Hepatocyte (in vitro differentiated cells): ENCODE measurements at places on chromosomes 2 and 18. TPM values are rescaled to one million over a fixed set of nuclear protein-coding genes. Genes with fewer than 3 reads are reported as not detected.

The FAM237A gene
- polyA plus RNA-seq: not detected in 2 replicates

The TRIM43 gene
- polyA plus RNA-seq: not detected in 2 replicates

The BCL2L11 gene
- polyA plus RNA-seq: 12.3 and 13.0 TPM in 2 replicates

The ATG16L1 gene
- 15.7 and 16.6 TPM in 2 replicates for polyA plus RNA-seq

The CFC1 gene
- 16.9 and 28.4 TPM in 2 replicates for polyA plus RNA-seq

The CNDP1 gene
- polyA plus RNA-seq: 0.23 and 0.74 TPM in 2 replicates

The RNU2-63P gene
- polyA plus RNA-seq: 1.4 and 1.5 TPM in 2 replicates

The DNAH7 gene
- 0.29 and 0.51 TPM in 2 replicates for polyA plus RNA-seq

The OTOF gene
- 0.33 TPM in 1 of 2 replicates, not detected in the other for polyA plus RNA-seq

The DUSP19 gene
- 1.1 and 1.2 TPM in 2 replicates for polyA plus RNA-seq

The PELI1 gene
- 30.5 and 32.6 TPM in 2 replicates for polyA plus RNA-seq

The UGT1A7 gene
- not detected in 2 replicates for polyA plus RNA-seq

The THSD7B gene
- polyA plus RNA-seq: 0.48 and 2.0 TPM in 2 replicates

The ZRANB3 gene
- polyA plus RNA-seq: 3.6 and 4.1 TPM in 2 replicates

The RBBP8 gene
- 13.1 and 15.4 TPM in 2 replicates for polyA plus RNA-seq

The SH3BP4 gene
- polyA plus RNA-seq: 20.3 and 23.3 TPM in 2 replicates

The NCK2 gene
- 80.3 and 100 TPM in 2 replicates for polyA plus RNA-seq

The LONRF2 gene
- 0.69 and 1.6 TPM in 2 replicates for polyA plus RNA-seq

The TCF23 gene
- polyA plus RNA-seq: not detected in 2 replicates

The BOLL gene
- polyA plus RNA-seq: not detected in 2 replicates

The USP40 gene
- polyA plus RNA-seq: 16.7 and 20.4 TPM in 2 replicates

The REG3A gene
- 0.27 and 1.4 TPM in 2 replicates for polyA plus RNA-seq

The GLI2 gene
- polyA plus RNA-seq: 5.3 and 6.2 TPM in 2 replicates

The LRRTM1 gene
- polyA plus RNA-seq: 1.9 and 2.7 TPM in 2 replicates

The HOXD11 gene
- polyA plus RNA-seq: 9.9 and 11.5 TPM in 2 replicates

The KCNG2 gene
- polyA plus RNA-seq: 0.81 TPM in 1 of 2 replicates, not detected in the other

The SIX2 gene
- 1.1 and 1.3 TPM in 2 replicates for polyA plus RNA-seq

The ERBB4 gene
- polyA plus RNA-seq: 3.4 and 4.5 TPM in 2 replicates

The STK25 gene
- 192 and 199 TPM in 2 replicates for polyA plus RNA-seq

The VRK2 gene
- polyA plus RNA-seq: 16.5 and 18.4 TPM in 2 replicates

The TTR gene
- 3,342 and 4,943 TPM in 2 replicates for polyA plus RNA-seq

The ARHGEF33 gene
- 0.31 and 0.62 TPM in 2 replicates for polyA plus RNA-seq

The TUBB8B gene
- 0.24 and 0.47 TPM in 2 replicates for polyA plus RNA-seq

The MC2R gene
- polyA plus RNA-seq: not detected in 2 replicates

The OTOS gene
- 0.34 TPM in 1 of 2 replicates, not detected in the other for polyA plus RNA-seq

The RPS27A gene
- 601 and 608 TPM in 2 replicates for polyA plus RNA-seq

The STAM2 gene
- 9.9 and 13.1 TPM in 2 replicates for polyA plus RNA-seq

The NYAP2 gene
- polyA plus RNA-seq: 0.23 and 0.44 TPM in 2 replicates

The ALPG gene
- polyA plus RNA-seq: 0.08 and 0.86 TPM in 2 replicates

The LIPT1 gene
- 5.8 and 5.9 TPM in 2 replicates for polyA plus RNA-seq

The GREB1L gene
- polyA plus RNA-seq: 14.0 and 15.1 TPM in 2 replicates

The FBLN7 gene
- polyA plus RNA-seq: 1.5 and 1.7 TPM in 2 replicates

The FBXO15 gene
- 0.69 and 0.84 TPM in 2 replicates for polyA plus RNA-seq

The CD302 gene
- 6.0 and 7.1 TPM in 2 replicates for polyA plus RNA-seq

The IL1RL2 gene
- polyA plus RNA-seq: 1.3 TPM in 1 of 2 replicates, not detected in the other
